ENCODE measurements at places on chromosomes 4 and X.

DNA sequence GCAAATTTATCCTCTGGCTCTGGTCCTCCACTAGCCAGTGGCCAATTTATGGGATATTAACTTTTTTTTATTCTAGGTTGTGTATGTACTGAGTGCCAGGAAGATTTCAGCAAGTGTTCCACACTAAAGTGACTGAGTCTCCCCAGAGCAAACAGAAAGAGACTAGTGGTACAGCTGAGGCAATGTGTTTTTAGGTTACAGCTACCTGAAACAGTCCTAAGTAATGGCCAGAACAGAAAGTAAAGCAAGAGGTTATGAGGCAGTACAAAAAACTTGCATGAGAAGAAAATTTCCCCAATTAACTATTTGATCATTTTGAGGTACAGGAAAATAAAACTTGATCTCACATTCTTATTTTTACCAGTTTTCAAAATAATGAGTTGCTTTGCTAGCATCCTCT lies 31.2 kb downstream of the PRDM8 start:
- DNase-seq: no peak

GRCh38 chr4:182929296-182929695 lies 12.1 kb upstream of the DCTD start:
- no peak for DNase-seq

- DNase-seq: no peak
These were observed 67.1 kb upstream of the TRIM2 start for GRCh38 chr4:153137159-153137558.

DNA sequence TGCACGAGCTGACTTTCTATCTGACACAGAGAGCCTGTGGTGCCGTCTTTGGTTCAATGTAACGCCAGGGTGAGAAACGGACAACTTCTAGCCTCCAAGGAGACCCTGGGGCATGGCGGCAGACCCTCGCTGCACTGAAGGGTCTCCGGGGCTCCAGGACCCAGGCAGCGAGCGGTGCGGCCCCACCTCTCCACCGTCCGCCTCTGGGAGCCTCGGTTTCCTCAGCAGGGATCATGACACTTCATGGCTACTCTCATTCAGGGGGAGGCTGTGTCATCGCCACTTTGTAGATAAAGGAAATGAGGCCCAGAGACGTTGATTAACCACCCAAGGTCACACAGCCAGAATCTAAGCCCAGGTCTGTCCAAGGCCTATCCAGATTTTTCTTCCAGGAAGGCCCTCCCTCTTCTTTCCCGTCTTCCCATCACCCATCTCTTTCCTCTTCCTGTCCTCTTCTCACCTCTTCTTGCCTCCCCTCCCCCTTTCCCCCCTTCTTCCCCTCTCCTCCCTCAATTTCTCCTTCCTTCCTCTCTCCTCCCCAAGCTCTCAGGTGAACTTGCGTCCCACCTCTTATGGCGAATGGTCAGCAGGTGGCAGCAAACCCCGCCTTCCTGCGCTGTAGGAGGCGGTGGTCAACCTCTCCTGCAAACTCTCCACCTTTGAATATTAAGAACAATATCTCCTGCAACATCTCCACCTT lies 69.3 kb upstream of the HMX1 start:
- no peak for DNase-seq

DNA sequence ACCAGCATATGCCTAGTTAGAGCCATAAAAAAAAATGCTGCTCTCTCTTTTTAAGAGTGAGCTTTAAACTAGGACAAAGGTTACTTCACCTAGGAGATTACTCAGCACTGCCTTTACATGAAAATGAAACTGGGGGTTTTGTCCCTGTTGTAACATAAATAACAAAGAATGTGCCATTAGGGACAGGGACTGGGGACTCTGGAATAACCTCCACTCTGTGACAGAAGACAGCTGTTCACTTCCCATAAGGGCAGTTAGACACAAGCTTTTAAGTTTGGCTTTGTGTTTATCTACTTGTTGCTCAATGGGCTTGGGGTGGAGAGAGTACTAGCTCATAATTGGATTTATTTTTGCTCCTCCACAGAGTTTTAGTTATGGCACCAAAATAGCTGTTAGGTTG lies 11.9 kb downstream of the ENPEP start:
- DNase-seq: no peak

DNA sequence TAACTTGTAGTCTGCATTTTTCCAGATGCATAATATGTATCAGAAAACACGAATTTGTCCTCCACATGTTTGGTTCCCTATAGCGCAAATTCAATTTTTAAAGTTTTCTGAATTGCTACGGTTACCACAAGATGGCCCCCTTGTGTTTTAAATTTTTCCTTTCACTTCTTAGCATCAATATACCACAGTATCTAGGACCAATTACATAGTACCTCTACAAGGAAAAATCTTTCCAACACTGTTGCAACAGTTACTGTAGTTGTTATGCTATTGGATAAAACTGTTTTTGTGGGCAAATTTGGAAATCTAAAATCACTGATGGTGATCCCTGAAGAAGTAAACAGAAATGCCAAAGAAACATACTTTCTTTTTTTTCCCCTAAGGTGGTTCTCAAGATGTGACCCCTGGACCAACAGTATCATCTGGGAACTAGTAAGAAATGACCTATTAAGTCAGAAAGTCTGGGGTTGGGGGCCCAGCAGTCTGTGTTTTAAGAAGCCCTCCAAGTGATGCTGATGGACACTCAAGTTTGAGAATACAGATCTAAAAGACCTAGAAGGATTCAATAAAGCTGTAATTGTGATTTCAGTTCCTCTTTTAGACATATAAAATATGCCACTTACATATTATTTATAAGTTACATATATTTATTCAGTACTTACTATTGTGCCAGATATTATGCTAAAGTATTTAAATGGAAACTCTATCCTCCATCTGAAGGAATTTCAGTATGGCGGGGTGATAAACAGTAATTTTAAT lies 3.1 kb downstream of the ZGRF1 start:
- no peak for DNase-seq

- no peak for DNase-seq
These were observed 1.2 kb downstream of the ATP6AP1 start for GRCh38 chrX:154429711-154430110.

GRCh38 chr4:145865274-145865941 lies 73.2 kb downstream of the ZNF827 start:
- DNase-seq: no peak

DNA sequence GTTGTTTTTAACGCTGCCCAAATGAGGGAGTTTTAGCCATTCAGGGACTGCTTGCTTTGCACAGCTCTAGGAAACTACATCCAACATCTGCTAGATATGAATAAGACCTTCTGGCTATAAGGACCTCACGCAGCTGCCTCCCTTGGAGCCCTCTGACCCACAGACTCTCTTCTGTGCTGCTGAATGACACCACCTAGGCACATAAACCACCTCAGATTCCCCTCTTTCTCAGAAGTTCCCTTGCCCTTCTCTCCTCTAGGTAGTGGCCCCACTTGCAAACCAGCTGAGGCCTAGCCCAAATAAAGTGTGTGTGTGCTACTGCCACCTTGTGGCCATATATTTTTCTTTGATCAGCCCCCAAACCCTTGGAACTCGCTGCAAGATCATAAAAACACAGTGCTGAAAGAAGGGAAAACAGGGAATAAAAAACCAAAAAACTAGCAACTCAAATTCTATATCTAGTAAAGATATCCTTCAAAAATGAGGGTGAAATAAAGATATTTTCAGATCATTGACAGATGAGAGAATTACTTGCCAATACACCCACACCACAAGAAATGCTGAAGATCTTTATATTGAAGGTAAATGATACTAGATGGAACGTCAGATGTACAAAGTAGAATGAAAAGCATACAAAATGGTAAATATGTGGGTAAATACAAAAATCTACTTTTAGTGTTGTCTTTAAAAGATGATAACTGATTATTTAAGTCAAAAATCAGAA lies 265.9 kb downstream of the ADAMTS3 start:
- DNase-seq: peak; percentile 5

GRCh38 chrX:143642426-143642825 lies 6.5 kb upstream of the SLITRK4 start:
- DNase-seq: no peak

DNA sequence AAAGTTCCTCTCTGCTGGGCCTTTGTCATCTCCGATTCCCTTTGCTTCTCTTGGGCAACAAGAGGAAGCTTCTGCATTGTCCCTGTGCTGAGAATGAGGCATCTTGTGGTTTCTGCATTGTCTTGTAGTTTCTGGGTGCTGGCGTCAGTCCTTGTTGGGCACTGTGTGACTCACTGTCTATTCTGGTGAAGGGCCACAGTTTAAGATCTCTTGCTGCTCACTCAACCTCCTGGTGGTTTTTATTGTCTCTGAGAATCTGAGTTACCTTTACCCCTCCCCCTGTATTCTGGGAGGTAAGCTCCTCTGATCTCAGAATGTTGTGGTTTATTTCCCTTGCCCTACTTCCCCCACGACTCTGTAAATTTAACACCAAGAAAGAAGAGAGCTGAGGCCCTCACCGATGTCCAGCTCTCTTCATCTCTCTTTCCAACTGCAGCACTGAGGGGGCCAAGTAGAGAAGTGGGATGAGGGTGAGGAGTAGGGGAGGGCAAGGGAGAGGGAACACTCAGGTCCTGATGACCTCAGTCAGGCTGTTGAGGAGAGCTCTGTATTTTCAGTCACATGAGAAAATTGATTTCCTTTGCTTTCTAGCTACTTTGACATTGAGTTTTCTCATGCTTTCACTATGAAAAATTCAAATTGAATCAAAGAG lies 441.6 kb upstream of the PITX2 start:
- no peak for DNase-seq

DNA sequence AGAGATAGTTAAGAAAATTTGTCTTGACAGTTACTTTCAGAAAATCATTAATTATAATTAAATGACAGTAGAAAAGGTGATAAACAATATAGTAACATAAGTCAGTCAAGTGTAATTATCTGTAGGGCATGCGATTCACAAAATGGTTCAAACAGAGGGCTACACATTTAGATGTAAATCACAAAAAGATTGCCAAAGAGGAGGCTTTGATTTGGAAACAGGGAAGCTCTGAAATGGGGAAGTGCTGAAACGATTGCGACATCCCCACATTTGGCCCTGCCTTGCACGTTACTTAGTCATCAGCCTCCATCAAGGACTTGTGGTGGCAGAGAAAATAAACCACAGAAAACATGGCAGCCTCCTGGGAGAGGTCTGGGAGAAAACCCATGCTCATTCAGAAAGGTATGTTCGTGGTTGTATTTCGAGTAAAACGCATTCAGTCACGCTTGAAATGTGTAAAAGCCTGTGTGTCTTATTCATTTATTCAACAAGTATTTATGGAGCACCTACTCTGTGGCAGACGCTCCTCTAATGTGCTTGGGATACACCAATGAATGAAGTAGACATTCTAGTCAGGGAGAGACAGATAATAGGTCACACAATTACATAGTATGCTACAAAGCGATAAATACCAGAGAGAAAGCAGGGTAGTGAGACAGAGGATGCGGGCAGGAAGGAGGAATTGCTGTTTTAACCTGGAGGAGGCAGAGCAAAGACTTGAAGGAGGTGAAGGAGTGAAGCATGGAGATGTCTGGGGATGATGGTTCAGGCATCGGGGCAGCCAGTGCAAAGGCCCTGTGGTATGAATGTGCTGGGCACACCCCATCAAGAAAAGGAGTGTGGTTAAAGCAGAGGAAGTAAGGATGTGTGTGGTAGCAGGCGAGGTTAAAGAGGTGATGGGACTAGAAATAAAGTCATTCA lies 7.8 kb downstream of the RBM47 start:
- DNase-seq: no peak

GRCh38 chrX:40933132-40933705 lies 152.0 kb upstream of the USP9X start:
- DNase-seq: no peak

- no peak for DNase-seq
These were observed 36.0 kb downstream of the HELT start for GRCh38 chr4:185054272-185054671.

GRCh38 chr4:117331817-117332216 lies 246.4 kb upstream of the TRAM1L1 start:
- no peak for DNase-seq

- no peak for DNase-seq
These were observed 164.8 kb upstream of the RPS6KA3 start for GRCh38 chrX:20431486-20431885.

DNA sequence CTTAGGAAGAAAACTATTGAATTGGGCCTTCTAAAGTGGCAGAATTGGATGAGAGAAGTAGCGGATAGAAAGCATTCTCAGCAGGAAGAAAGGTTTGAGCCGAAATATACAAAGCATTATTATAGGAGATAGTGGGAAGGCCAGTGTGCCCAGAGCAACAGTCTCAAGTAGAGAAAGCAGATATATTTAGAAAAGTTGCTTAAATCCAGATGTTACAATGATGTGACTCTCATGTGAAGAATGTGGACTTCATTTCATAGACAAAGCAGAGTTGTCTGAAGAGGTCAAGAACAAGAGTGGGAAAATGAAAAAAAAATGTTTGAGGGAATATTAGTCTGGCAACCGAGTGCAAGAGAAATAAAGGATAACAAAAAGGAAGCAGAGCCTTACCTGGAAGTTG lies 66.9 kb downstream of the SYNPO2 start:
- DNase-seq: no peak

- no peak for DNase-seq
These were observed 656.7 kb upstream of the NDST4 start for GRCh38 chr4:115770046-115770543.
